Activated naive CD4-positive, alpha-beta T cell treated with anti-CD3 and anti-CD28 coated beads, Interleukin-2, amount 50 U/mL, for 72 hours (primary cell): ENCODE measurements at places on chromosomes 1 and 21. TPM values are rescaled to one million over a fixed set of nuclear protein-coding genes. Genes with fewer than 3 reads are reported as not detected.

The TLR5 gene
- not detected for total RNA-seq

The MAP1LC3C gene
- total RNA-seq: not detected

The SLC1A7 gene
- total RNA-seq: not detected

The RIMKLA gene
- total RNA-seq: 0.68 TPM

The FMO3 gene
- total RNA-seq: not detected

GRCh38 chr1:67755619-67756018 lies 70.6 kb downstream of the GADD45A start:
- no peak for DNase-seq

GRCh38 chr1:236997882-236998281 lies 6.4 kb downstream of the MT1HL1 start:
- no peak for DNase-seq

- no peak for DNase-seq
Measured at GRCh38 chr1:91872000-91872399, 14.0 kb downstream of the TGFBR3 start.

GRCh38 chr1:201703621-201704438 lies 125.1 kb upstream of the IPO9 start:
- DNase-seq: peak; percentile 67

GRCh38 chr1:220564216-220564615 lies 36.3 kb downstream of the MARK1 start:
- no peak for DNase-seq

DNA sequence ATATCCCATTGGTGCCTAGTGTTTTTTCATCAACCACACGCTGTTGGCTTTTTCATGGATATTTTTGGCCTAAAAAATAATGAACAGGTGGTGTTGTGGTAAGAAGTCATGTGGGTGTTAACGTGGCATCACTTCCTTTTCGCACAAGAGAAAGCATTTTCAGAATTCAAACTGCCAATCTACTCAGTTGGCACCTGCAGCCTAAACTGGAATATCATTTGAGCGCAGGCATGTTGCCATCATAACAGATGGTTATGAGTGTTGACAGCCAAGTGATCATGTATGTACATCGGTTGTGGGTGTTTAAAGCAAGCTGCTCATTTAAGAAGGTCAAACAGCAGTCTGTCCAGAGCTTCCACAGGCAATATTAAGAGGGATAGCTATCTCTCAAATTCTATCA lies 1963.0 kb downstream of the NCAM2 start:
- no peak for DNase-seq

DNA sequence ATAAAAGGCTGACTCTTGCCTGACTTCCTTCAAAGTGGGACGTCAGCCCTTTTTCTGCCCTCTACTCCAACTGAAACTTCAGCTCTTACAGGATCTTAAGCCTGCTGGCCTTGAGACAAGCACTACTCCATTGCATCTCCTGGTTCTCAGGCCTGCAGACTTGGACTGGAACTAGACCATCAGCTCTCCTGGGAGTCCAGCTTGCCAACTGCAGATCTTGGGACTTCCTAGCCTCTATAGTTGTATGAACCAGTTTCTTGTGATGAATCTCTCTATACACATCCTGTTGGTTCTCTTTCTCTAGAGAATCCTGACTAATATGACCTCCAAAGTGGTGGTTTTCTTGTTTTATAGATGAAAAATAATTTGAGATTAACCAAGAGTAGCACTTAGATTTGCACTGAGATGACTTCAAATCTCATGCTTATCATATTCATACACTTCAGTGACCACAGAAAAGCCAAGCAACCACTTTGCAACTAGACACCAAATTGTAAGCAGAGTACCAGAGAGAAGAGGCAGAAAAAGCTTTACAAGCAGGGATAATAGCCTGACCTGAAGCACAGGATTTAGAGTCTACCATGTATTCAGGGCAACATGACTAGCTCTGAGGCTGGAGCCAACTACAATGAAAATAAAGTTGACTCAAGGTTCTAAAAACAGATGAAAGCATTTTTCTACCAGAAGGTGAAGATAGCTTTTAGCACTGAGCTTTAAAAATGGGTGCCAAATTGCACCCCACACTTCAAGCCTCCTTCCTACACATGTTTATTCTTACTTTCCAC lies 661.3 kb upstream of the USP24 start:
- no peak for DNase-seq

GRCh38 chr1:229186373-229187056 lies 84.4 kb upstream of the RAB4A start:
- DNase-seq: peak; percentile 22

- no peak for DNase-seq
Measured at GRCh38 chr1:36743286-36744005, 260.7 kb upstream of the CSF3R start.

GRCh38 chr1:37890378-37891014 lies 31.1 kb upstream of the MTF1 start:
- no peak for DNase-seq

- DNase-seq: no peak
Measured at GRCh38 chr1:170590921-170591705, 59.1 kb downstream of the GORAB start.

DNA sequence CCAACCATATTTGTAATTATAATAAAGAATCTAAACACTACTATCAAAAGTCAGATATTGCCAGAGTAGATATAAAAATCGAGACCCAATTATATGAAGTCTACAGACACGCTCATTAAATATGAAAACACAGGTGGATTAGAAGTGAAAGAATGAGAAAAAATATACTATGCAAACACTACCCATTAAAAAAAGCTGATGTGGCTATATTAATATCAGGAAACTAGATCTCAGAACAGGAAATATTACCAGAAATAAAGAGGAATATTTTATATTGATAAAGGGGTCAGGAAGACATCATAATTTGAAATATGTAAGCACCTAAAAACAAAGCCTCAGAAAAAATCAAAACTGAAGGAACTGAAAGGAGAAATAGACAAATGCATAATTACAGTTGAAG lies 88.3 kb downstream of the URB2 start:
- no peak for DNase-seq

DNA sequence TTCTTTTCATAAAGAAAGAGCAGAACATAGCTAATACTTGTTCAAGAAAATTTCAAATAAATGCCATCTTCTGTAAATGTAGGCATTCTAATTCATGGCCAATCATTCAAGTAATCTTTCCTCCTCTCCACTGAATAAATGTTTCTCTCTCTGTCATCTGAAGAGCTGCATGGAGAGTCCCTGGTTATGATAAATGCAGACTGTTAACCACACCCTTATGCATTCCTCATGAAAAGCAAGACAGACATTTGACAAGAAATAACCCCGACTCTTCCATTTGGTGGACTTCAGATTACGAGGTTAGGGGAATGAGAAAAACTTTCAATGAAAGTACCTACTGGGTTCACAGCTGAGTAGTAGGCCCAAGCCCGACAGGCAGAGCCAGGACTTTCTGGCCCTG lies 44.7 kb upstream of the SLC19A2 start:
- no peak for DNase-seq

- no peak for DNase-seq
Measured at GRCh38 chr1:106879538-106879937, 176.9 kb upstream of the PRMT6 start.

DNA sequence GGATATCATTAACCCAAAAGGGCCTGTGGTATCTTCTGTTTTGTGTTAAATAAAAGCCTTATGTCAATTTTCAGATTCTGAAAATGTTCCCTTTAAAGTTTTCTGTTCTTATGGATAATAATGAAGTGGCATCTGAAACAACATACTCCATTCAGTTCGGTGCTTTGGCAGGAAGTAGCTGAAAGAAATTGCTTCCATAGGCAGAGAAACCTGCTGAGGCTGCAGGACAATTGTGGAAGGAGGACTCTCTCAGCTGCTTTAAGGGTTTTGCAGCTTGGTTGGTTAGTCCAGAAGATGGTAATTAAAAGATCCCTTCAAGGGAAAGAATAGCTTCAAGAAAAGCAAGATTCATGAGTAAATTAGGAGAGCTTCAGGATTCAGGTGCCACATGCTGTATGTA lies 30.5 kb upstream of the NRIP1 start:
- DNase-seq: no peak

DNA sequence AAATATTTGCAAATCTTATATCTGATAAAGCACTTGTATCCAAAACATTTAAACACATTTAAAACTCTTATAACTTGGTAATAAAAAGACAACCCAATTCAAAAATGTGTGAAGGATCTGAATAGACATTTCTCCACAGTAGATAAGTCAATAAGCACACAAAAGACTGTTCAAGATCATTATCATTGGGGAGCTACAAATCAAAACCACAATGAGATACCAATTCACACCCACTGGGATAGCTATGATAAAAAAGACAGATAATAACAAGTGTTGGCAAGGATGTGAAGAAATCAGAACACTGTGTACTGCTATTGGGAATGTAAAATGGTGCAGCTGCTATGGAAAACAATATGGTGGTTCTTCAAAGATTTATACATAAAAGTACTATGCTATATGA lies 5.1 kb upstream of the LIN9 start:
- DNase-seq: no peak

- no peak for DNase-seq
Measured at GRCh38 chr1:197327776-197328364, 59.8 kb downstream of the CRB1 start.

DNA sequence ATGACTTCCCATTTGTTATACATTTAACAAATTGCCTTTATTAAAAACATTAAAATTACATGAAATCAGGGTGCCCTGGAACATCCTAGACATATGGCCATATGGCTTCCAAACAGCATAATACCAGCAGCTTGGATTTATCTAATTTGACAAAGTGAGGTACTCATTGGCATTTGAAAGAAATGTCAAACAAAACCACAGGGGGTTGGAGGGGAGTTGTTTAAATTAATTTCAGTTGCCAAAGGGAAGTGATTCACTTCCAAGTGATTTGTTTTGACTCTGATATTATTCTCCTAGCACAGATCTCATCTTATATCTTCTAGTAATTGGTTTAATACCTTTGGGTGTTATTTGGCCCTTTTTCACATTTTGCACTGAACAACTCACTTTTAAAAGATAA lies 24.5 kb upstream of the POU2F1 start:
- DNase-seq: no peak

DNA sequence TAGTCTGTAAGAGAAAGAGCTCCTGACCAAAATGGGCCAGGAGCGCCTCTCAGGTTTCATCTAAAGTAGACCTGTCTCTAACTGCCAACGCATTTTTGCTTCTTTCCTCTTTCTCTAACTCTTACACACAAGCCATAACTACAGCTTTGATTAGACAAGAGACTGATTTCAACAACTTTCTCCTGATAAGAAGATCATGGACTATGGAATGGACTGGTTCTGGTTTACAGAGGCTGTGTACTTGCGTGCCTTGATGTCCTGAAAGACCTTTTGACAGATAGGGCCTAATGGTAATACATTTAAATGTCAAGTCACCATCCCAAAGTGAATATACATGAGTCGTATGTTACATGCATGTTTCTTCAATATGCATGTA lies 3.7 kb upstream of the SETD4 start:
- no peak for DNase-seq

GRCh38 chr1:29638281-29638680 lies 402.0 kb downstream of the PTPRU start:
- no peak for DNase-seq

- DNase-seq: no peak
Measured at GRCh38 chr1:109654519-109654918, 1.4 kb upstream of the GSTM4 start.

GRCh38 chr1:50231209-50231608 lies 122.5 kb downstream of the ELAVL4 start:
- DNase-seq: no peak
